IMR-90 (cell line): ENCODE measurements at places on chromosomes 1 and 21. TPM values are rescaled to one million over a fixed set of nuclear protein-coding genes. Genes with fewer than 3 reads are reported as not detected.

The ALG6 gene
- total RNA-seq = 4.8 and 12.2 TPM in 2 replicates

The SELP gene
- total RNA-seq = not detected in 2 replicates

The TNFRSF9 gene
- total RNA-seq = 0.56 and 0.72 TPM in 2 replicates

DNA sequence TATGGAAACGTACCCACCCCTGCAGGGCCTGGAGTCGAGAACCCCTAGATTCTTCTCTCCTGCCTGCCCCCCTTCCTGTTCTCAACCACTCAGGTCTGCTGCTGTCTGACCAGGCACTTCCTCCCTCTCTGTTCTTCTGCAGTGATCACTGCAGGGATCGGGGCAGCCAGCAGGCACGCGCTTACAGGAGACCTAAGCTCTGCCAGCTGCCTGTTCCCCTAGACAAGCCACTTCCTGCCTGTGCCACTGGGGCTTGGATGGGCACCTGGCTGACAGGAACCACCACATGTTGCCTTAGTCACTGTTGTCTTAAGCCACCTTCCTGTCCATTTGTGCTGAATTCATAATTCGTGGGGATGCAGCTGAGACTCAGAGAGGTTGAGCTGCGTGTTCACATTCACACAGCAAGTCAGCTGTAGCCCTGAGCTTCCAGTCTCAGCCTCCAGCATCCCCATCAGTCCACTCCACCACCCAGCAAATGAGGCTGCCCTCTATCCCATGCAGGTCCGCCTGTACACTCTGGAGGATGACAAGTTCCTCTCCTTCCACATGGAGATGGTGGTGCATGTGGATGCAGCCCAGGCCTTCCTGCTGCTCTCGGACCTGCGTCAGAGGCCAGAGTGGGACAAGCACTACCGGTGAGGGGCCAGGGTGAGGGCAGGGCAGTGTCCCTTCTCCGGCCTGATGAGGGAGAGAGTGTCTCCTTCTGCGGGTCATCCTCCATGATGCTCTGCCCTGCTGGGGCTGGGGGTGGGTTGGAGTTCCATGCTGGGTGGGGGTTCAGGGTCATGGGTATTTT lies 18.6 kb downstream of the FAM151A start:
- DNase-seq = no peak

DNA sequence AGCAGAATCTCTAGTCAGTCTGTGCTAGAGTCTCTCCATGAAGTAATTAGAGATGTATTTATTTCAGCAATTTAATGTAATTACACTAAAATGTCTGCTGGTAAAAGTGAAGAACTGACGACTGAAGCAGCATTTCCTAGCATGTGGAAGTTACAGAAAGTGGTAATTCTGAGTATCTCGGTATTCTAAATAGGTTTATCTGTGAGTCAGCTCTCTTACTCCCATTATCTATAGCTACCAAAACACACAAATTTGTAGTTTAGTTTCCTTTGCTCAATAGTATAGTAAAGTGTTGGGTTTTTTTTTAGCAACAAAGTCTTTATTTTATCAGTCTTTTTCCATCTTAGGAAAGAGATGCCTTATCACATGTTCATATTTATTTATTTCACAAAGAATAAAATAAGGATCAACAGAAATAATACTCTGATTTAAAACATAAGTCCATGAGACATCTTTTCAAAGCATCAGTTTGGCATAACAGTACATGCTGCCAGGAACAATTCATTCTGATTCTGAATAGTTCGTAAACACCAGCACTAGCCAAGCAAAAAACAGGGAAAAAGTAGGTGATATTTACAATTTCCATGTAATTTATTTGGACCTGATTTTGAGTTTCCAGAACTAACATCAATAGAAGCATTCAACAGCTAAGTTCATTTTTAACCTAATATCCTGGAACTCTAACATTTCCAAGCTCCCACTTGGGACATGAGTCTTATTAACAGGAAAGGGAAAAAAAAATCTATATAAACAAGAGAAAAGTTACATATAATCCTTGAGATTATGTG lies 76.3 kb downstream of the KCNT2 start:
- no peak for DNase-seq

- DNase-seq = no peak
Observed at GRCh38 chr21:45598109-45598508, 45.4 kb upstream of the PCBP3 start.

The TP73 gene
- total RNA-seq = not detected in 2 replicates

- no peak for DNase-seq
Observed at GRCh38 chr1:226121049-226121586, 58.6 kb downstream of the H3-3A start.

GRCh38 chr21:31877463-31877957 lies 4.7 kb downstream of the HUNK start:
- no peak for DNase-seq

DNA sequence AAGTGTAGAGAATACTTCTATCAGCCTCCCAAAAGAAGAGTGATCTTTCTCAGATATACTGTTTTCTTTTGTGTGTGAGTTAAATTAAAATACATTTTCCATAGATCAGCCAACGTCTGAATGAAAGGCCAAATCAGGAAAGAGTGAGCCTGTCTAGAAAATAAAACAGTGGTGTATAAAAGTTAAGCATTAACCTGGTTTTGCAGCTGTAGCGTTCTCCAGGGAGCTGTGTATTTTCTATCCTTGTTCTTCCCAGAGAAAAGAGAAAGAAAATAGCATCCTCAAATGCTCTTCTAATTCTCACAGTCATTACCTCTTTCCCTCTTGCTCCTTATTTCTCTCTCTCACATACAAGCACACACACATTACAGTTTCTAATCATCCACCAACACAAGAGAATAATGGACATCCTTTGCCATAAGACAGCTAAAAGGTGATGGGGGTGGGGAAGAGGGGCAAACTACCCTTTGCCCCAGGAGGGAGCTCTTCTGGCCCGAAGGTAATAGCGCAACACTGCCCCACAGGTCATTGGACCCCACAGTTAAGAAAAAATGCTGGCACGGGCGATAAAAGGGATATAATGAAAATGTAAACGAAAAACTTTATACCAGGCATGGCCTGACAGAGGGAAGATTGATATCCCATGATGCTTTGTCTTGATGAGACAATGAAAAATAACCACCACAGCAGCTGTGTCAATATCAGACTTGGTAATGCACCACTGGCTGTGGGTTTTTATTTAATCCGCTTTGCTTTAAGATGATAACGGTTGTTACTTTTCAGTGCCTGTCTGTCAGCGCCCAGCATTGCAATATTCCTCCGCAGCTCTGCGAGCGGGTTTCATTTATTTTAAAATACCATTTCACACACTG lies 150.3 kb downstream of the NUF2 start:
- DNase-seq = no peak

- DNase-seq = no peak
Observed at GRCh38 chr1:164687777-164688176, 128.8 kb downstream of the PBX1 start.

GRCh38 chr21:17506951-17507350 lies 5.9 kb upstream of the CXADR start:
- no peak for DNase-seq

- no peak for DNase-seq
Observed at GRCh38 chr1:247936415-247936814, 11.7 kb downstream of the OR2AJ1 start.

GRCh38 chr21:14492931-14493330 lies 53.2 kb downstream of the SAMSN1 start:
- DNase-seq = no peak
